ENCODE measurements at places on chromosomes 1 and 21.

DNA sequence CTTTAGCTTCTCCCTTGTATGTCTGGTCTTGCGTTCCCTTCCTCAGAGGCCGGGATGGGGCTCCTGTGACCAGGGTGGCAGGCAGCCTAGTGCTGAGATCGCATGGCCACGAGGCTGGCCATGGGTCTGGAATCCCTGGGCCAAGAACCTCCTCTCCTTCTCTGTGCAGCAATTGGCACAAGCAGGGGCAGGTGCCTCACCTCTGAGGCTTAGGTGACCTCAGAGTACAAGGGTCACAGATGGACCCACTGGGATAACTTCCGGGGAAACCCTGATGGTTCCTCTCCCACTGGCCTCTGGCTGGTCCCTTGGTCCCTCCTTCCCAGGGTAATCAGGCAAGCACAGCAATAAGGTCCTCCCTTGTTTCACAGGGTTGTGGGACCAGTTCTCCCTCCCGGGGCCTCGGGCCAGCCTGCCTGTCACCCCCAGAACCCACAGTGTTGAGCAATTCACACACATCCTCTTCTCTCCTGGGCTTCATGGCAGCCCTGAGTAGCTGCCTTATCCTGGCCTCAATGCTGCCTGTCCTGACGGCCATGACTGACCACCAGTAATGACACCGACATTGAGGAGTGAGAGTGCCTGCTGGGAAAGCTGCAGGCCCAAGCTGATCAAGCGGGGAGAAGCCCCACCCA is 38.6 kb downstream of the BMP8A start:
- no peak for DNase-seq

DNA sequence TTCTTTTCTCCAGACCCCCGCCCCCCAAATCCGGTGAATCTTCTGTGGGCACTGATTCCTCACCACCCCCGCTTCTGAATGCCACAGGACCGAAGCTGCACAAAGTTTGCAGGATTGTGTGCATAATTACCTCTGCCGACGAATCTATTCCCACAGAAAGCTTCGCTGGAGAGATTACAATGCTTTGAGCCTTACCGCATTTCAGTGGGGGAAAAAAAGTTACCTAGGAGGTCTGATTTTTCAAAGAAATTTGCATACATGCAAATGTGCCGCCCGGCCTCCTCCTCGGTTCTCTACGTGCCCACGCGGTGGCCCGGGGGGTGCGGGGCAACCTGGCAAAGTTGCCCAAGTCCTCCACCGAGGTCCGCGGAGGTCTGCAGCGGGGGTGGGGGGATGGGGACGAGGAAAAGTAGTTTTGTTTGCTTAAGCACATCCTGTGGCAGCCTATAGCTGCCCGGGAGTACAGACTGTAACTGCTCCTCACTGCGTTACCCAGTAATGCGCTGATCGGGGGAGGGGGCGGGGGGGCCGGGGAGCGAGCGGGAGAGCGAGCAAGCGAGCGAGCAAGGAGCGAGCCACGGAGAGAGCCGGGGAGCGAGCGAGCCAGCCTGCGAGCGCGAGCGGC is 563 bp upstream of the NFIA start:
- peak; percentile 71 for DNase-seq

DNA sequence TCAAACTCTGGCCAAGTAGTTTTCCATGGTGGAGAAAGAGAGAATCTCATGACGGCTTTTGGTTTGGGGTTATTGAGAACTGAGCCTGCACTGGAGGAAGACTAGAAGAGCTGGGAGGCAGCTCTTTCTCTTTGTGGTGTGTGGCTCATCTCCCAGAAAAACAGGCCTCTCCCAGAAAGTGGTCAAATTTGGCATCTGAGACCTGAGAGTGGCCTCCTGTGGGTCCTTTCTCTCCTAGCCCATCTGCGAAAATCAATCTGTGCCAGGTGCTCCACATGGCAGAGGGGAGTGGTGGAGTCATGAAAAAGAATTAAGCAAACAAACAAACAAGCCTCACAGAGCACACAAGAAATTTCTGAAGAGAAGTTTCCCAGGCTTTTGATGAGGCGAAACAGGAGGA is 305.0 kb downstream of the ST6GALNAC3 start:
- no peak for DNase-seq

DNA sequence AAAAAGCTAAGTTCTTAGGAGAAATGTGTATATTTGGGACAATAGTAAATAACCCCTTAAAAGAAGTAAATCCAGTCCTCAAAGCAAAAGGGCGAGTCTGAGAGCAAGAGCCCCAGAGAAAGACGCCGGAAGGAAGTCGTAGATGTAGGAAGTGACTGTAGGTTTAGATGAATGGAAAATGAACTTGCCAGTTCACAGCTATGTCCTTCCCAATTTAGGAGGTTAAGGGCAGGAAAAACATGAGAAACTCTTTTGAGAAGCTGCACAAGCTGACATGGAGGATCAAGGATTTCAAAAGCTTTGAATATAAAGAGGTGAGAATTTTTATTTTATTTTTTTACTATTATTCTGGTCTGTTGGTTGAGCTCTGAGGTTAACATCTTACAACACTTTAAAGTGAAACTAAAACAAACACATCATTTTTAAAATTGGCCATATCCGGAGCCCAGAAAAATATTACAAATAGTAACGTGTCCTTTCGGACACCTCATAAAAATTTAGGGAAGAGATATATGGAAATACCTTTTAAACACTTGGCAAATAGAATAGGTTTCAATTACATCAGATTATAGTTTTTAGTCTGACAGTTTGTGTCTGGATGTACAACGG is 1178.6 kb downstream of the MRPL39 start:
- DNase-seq = no peak

DNA sequence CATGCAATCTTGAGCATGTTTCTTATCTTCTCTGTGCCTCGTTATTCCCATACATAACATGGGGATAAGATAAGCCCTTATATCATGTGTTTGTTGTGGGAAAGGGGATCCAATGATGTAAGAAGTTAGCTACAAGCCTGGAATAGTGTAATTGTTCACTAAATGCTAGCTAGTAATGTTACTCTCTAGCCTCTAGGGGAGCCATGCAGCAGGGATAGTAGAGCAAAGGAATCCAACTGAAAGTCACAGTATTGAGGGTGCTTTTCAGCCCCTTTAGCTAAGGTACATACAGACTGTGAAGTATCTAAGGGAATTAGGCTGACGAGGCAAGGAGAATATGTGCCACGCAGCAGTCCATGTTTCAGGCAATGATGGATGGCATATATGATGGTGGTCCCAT is 46.9 kb downstream of the IL23R start:
- no peak for DNase-seq

- no peak for DNase-seq
Measured at GRCh38 chr1:41526956-41527561, 42.6 kb upstream of the EDN2 start.

GRCh38 chr1:186302381-186302920 is 72.6 kb downstream of the TPR start:
- DNase-seq = no peak

DNA sequence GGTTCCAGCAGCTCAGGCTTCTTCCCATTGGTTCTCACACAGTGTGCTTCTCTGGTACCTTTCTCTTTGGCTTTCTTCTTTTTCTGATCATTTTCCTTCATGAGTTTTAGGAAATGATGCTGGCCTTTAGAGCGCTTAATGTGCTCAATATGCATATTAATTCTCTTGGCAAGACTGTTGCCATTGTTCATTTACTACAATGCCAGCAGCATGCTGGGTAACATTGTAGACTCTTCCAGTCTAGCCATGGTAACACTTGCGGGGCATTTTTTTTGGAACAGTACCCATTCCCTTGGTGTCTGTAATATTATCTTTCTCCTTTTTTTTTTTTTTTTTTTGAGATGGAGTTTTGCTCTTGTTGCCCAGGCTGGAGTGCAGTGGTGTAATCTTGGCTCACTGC is 21.7 kb downstream of the UBE4B start:
- DNase-seq = no peak

DNA sequence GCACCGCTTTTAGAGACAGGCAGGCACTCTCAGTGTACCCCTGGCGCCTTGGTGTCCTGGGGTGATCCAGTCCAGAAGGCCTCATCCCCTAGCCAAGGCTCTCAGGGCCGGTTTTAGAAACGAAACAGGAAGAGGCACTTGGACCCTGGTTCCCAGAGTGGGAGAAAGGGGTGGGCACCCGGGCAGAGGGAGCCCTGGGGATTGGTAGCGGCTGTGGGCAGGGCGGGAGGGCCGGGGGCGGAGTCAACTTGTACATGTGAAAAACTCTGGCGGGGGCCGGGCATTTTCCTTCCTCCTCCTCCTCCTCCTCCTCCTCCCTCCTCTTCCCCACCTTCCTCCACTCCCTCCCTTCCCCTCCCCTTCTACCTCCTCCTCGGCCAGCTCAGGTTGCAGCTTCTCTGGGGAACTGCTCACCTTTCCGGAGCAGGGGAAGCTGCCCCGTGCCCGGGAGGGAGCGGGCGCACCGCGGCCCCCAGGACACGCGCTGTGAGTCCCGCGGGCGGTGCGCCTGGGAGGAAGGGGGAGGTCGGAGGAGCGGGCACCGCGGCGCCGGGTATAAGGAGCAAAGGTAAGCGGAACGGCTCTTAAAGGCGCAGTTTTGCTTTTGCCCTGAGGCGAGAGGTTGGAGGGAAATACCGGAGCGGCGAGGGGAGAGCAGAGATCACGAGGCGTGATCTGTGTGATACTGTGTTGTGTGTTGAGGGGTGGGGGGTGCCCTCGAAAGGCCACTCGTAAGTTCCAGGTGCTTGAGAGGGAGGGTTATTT is at the start of gene CDK18:
TSS of gene CDK18 (plus strand) at position 359 of the 765 bp plus-strand sequence. CDS start 18,499 bp downstream, outside the sequence.
- DNase-seq = peak; percentile 64

DNA sequence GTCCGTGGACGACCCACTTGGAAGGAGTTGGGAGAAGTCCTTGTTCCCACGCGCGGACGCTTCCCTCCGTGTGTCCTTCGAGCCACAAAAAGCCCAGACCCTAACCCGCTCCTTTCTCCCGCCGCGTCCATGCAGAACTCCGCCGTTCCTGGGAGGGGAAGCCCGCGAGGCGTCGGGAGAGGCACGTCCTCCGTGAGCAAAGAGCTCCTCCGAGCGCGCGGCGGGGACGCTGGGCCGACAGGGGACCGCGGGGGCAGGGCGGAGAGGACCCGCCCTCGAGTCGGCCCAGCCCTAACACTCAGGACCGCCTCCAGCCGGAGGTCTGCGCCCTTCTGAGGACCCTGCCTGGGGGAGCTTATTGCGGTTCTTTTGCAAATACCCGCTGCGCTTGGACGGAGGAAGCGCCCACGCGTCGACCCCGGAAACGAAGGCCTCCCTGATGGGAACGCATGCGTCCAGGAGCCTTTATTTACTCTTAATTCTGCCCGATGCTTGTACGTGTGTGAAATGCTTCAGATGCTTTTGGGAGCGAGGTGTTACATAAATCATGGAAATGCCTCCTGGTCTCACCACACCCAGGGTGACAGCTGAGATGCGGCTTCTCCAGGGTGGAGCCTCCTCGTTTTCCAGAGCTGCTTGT is 32.4 kb downstream of the PRMT2 start:
- peak; percentile 20 for DNase-seq

DNA sequence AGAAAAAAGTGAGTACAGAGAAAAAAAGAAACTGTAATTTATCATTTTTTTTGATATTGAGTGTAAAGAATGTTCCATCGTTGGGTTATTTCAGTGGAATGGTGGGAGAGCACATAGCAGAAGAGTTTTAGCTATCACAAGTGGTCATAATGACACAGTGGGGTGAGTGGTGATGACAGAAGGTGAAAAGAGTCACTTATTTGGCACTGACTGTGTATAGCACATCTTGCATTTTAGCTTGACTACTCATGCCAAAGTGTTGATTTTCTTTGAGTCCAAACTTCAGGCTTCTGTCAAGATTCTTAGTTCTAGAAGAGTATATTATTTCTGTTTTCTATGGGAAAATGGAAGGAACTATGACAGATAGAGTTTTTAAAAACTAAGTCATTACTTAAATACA is 261.2 kb downstream of the GRIK1 start:
- no peak for DNase-seq

DNA sequence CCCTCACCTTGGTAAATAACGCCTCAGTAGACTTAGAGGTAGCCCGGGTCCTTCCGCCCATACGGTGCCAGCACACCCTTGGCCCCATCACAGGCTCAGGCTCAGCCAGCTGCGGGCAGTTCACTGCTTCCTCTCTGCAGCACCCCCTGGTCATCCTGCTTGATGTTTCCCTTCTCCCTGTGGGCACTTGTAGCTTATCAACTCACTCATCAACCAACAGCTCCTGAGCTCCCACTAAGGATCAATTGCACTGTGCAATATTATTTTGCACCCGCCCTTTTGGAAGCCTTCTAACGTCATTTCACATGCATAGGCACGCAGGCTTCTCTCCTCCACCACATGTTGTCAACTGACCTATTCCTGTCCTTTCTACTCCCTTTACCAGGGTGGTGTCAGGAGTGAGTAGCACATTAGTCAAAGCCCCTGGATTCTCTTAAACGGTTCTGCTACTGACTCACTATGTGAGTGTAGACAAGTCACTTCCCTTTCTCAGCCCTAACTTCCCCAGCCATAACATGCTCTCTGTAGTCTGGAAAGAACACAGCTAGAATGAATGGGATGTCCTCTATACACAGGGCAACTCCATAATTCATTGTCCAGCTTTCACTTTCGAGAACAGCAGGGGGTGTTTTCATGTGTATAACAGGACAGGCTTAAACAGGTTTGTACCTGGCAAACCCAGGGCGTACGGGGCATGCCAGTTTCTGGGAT is 47.1 kb upstream of the IRF2BP2 start:
- peak; percentile 54 for DNase-seq

DNA sequence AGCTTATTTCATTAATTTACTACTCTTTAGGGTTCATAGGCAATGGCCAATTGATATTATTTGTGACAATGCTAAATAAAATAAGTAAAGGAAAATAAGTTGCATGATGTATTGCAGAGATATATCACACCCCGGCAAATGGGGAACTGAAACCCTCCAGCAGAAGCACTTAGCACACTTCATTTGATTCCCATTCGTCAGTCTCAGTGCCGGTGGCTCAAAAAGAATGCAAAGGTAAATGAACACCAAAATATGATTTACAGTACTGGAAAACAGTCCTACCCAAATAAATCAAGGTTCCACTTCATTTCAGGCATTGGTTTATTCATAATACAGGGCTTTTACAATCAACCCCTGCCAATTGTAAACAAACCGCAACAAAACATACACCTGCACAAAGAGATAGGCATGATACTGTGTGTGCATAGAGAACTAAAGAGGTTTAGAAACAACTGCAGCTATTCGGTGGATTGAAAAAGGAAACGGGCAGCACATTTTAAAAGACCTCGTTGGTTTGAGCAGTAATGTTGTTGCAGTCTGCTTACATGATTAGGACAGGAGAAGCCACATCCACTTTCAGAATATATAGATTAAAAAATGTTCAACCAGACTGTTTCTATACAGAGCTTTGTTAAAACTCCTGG is 1019.2 kb downstream of the TTLL7 start:
- no peak for DNase-seq

DNA sequence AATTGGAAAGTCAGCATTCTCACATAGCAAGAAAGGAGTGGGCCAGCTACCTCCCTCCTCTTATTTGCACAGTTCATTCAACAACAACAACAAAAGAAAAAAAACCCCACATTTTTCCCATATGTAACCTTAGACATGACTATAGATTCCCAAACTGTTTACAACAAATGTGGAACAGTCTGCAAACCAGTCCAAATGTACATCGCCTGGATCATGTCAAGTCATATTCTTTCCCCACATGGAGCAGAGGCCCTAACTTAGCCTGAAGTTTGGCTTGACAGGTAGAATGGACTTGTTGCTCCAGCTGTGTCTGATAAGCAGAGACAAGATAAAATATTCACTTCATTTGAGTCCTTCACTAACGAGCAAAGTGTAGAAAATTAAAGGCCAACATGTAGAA is 81.7 kb upstream of the COL24A1 start:
- no peak for DNase-seq
